ENCODE measurements at places on chromosomes 1 and 21. TPM values are rescaled to one million over a fixed set of nuclear protein-coding genes. Genes with fewer than 3 reads are reported as not detected.

The KCNE1 gene
- total RNA-seq: 0.15 TPM

- H3K4me1 ChIP-seq: no peaks in the 10 kb centered on the region
- H3K27ac ChIP-seq: no peak overlapping the region
- peaks cover 16% of the 10 kb centered on the region for H3K36me3 ChIP-seq
Observed at GRCh38 chr1:246658567-246658966, 65.6 kb upstream of the SCCPDH start.

DNA sequence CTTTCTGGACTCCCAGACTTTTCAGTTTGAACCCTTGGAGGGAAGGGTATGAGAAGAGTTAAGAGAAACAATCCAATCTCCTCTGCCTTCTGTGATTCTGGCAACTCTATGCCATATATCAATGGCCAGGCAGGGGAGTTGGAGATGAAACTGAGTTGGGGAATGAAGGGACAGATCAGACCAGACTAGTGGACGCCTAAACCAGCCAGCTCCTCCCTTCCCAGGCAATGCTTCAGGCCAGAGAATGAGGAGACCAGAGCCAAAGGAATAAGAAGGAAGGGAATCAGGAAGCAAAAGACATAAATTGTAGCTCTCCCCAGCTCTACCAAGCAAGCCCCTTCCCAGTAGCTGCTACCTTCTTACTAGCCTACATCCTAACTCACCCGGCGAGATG lies 22.7 kb downstream of the PLEKHA6 start:
- H3K4me3 ChIP-seq: no peak overlapping the region
- no peak for DNase-seq
- H3K4me1 ChIP-seq: no peaks in the 10 kb centered on the region
- no peaks in the 10 kb centered on the region for H3K36me3 ChIP-seq

DNA sequence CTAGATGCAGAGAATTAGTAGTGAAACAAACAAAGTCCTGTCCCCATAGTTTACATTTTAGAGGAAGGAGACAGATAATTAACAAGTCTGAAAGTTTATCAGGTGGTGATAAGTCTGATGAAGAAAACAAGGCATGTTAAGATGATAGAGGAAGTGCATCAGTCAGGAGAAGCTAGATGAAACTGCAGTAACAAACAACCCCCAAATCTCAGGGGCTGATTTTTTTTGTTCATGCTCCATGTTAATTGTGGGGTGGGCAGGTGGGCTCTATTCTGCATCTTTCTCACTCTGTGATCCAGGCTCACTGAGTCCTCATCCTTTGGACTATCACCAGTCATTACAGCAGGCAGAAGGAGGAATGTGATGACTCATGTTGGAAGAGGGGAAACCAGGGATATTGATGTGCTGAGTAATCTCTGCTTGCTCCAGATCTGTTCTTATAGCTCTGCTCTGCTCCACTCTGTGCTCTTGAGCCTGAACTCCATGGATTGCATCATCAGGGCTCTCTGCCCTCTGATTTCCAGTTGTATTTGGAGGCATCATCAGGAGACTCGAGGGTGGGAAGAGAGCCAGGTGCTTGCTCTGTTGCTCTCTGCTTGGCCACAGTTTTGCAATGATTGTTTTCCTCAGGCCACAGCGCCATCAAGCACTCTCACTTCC lies 166.9 kb downstream of the IER5 start:
- H3K4me3 ChIP-seq: no peak overlapping the region
- no peaks in the 10 kb centered on the region for H3K36me3 ChIP-seq
- no peaks in the 10 kb centered on the region for H3K4me1 ChIP-seq
- no peak for DNase-seq
- H3K27me3 ChIP-seq: peaks cover 20% of the 10 kb centered on the region
- H3K27ac ChIP-seq: no peak overlapping the region

The KRTAP13-1 gene
- not detected for total RNA-seq

DNA sequence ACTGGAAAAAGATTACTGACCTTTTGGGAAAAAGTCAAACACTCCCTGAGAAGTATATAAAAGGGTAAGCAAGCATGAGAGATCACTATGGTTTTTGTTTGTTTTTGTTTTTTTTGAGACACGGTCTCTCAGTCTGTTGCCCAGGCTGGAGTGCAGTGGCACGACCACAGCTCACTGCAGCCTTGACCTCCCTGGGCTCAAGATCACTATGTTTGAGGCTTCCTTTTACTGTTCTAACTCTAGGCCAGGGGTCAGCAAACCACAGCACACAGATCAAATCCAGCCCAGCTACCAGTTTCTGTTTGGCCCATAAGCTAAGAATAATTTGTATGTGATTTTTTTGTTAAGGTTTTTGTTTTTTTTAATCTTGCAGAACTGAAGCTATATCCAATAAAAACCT lies 25.7 kb downstream of the PSMB4 start:
- no peak overlapping the region for H3K4me3 ChIP-seq
- no peaks in the 10 kb centered on the region for H3K4me1 ChIP-seq
- H3K27ac ChIP-seq: no peak overlapping the region
- peaks cover 44% of the 10 kb centered on the region for H3K36me3 ChIP-seq
- no peaks in the 10 kb centered on the region for H3K27me3 ChIP-seq
- DNase-seq: no peak

Data from activated CD8-positive, alpha-beta memory T cell treated with anti-CD3 and anti-CD28 coated beads, Interleukin-2, amount 10 ng/mL, durations not matched to agents 7 days and 5 days (primary cell).